ENCODE measurements at places on chromosomes 11 and 22.

- no peak for DNase-seq
Observed at GRCh38 chr11:87254562-87254961, 216.8 kb downstream of the TMEM135 start.

- DNase-seq = no peak
Observed at GRCh38 chr22:17698948-17699347, 60.4 kb downstream of the BCL2L13 start.

- DNase-seq = no peak
Observed at GRCh38 chr11:47551086-47551485, 1.8 kb downstream of the CELF1 start.

- DNase-seq = peak; percentile 48
Observed at GRCh38 chr11:131688048-131688693, 317.8 kb downstream of the NTM start.

- DNase-seq = no peak
Observed at GRCh38 chr22:44012162-44012561, 11.9 kb upstream of the PARVB start.

GRCh38 chr11:35334385-35335090, 84.8 kb downstream of the SLC1A2 start:
- DNase-seq = no peak

DNA sequence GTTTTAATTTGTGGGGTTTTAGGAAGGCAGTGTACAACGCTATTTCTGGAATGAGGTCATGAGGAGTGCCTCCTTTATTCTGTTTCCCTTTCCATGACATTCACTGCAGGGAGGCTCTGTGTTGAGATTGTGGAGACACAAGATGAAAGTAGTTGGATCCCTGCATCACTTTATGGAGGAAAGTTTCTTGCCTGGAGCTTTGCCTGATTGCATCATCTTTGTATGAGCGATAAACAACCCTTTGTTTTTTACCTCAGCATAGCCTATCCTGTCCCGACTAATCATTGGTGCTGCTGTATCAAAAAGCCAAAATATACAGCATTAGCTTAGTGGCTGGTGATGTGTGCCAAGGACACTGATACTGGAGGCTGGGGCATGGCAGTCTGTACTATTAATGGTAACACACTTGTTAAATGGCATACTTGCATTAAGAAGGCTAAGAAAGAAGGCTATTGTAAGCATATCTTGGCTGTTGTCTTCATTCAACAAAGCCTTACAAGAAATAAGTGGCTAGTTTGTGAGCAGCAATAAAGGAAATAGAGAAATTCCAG, 31.2 kb upstream of the SLC5A4 start:
- DNase-seq = no peak

DNA sequence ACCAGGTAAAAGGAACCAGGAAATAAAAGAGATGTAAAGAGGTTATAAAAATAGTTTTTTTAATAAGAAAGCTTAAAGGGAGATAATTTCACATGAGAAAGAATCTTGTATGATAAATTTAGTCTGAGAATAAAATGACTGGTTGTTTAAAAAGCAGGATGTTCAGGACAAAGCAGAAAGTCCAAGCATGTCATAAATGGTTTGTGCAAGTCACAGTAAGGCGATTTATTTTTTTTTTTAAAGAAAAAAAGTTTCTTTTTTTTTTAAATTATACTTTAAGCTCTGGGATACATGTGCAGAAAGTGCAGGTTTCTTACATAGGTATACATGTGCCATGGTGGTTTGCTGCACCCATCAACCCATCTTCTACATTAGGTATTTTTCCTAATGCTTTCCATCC, 30.8 kb downstream of the GLYATL2 start:
- no peak for DNase-seq

DNA sequence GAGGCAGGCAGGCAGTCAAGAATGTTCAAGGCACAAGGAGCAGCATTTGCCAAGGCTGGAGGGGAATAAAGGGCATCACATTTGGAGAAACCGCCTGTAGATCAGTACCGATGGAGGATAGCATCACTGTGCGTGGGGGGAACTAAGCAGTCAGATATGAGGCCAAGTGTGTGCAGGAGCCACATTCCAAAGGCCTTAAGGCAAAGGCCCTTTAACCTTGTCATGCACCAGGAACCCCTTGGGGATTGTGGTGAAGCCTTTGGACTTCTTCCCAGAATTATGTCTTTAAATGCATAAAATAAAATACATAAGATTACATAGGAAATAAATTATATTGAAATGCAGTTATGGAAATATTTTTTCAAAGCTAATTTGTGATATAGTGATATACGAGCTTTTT, 532.1 kb downstream of the BUD13 start:
- no peak for DNase-seq

GRCh38 chr22:40679249-40679963, at the start of gene MCHR1:
TSS of gene MCHR1 (plus strand) at chr22:40679484. CDS start at chr22:40679653, 169 bp downstream.
- no peak for DNase-seq

GRCh38 chr11:122516686-122517085, 138.8 kb upstream of the UBASH3B start:
- DNase-seq = no peak

GRCh38 chr11:72227316-72228228, 3.0 kb downstream of the INPPL1 start:
- DNase-seq = peak; percentile 43

GRCh38 chr11:29063630-29064361, 953.0 kb downstream of the KCNA4 start:
- DNase-seq = no peak

- no peak for DNase-seq
Observed at GRCh38 chr11:118996926-118997626, 862 bp upstream of the CENATAC start.

GRCh38 chr11:17471501-17471900, 5.1 kb downstream of the ABCC8 start:
- DNase-seq = no peak

GRCh38 chr22:42939941-42940653, 74.9 kb downstream of the PACSIN2 start:
- no peak for DNase-seq

DNA sequence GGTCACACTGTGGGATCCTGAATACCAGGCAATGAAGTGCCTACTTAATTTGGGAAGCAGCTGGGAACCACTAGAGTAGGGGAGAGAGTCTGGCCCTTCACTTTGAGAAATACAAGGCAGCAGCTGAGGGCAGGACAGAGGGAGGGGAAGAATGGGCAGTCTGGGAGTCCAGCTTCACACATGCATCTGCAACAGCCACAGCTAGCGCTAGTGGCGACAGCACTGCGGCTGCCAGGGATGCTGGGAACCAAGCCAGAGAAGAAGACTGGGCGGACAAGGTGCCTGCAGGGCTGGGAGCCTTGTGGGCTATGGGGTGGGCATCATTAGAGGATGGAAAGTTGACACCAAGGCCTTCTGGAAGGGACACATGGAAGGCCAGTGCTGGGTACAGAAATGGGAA, 15.8 kb downstream of the SCUBE2 start:
- peak; percentile 30 for DNase-seq

GRCh38 chr11:118320515-118320914, 16.0 kb downstream of the CD3E start:
- DNase-seq = no peak

- DNase-seq = peak; percentile 21
Observed at GRCh38 chr11:134634897-134635831, 223.1 kb upstream of the B3GAT1 start.
